Heart left ventricle (tissue), 16 donors: ENCODE measurements at places on chromosomes 11 and 22. TPM values are rescaled to one million over a fixed set of nuclear protein-coding genes. Genes with fewer than 3 reads are reported as not detected.
A peak's percentile ranks its signal among the peaks of the same experiment; 100 is the strongest.

DNA sequence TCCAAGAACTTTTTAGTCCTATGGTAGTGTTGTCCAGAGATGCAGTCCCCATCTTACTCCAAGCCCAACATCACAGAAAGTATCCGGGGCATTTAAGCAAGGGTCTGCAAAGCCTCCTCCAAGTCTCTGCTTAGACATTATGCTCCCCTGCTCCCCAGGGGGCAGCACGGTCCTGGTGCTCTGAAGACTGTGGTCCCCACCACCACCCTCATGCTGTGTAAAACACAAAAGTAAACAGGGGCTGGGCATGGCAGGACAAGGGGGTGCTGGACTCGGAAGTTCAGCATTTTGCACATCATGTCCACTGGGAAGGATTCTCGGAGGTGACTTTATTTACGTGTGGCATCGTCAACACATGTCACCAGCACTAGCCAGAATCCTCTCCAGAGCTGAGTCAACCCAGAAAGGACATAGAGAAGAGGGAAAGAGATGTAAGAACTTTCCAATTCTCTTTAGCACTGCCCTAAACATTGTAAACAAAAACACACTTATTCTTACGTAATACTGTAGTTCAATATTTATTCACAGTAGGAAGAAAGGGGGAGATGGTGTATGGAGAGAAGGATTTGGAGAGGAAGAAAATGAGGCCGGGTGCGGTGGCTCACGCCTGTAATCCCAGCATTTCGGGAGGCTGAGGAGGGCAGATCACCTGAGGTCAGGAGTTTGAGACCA lies 37.7 kb downstream of the TCIRG1 start:
- DNase-seq, result no peak

RBM14 gene
- polyA plus RNA-seq, result 34.3 TPM

- no peak for DNase-seq
These were observed 6.4 kb downstream of the ZNF70 start for GRCh38 chr22:23744485-23744884.

DNA sequence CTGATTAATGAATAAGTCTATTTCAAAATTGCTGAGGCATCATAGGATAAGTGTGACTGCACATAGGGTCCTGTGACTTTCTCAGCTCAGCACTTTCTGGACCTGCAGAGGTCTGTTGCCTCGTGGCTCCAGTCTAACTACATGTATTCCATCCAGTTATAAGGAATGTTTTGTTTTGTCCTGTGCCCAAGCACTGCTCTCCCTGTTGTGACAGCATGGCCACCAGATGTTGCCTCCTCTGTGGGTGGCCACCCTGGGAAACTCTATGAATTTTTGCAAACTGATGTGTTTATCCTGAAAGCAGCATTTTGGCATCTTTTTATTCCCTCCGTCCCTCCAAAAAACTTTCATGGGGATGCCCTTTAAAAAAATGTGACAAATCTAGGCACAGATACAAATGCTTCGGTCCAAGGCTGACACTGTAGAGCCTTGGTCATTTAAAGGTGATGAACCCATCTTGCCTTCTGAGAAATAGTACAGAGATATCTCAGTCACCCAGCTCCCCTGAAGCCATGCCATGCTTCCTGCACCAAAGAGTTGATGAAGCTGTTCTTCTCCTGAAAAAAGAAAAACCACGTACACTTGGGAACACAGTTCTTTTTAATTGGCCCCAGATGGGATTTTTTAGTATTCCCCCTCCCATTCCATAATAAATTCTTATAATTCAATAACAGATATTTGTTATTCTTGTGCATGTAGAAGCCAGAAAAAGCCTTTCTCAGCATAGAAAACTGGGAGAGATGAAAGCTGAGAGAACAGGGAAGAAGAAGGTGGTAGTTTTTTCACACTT lies 72.6 kb downstream of the CCDC34 start:
- no peak for DNase-seq

GRCh38 chr11:35919244-35919643 lies 24.6 kb upstream of the LDLRAD3 start:
- no peak for DNase-seq

DNA sequence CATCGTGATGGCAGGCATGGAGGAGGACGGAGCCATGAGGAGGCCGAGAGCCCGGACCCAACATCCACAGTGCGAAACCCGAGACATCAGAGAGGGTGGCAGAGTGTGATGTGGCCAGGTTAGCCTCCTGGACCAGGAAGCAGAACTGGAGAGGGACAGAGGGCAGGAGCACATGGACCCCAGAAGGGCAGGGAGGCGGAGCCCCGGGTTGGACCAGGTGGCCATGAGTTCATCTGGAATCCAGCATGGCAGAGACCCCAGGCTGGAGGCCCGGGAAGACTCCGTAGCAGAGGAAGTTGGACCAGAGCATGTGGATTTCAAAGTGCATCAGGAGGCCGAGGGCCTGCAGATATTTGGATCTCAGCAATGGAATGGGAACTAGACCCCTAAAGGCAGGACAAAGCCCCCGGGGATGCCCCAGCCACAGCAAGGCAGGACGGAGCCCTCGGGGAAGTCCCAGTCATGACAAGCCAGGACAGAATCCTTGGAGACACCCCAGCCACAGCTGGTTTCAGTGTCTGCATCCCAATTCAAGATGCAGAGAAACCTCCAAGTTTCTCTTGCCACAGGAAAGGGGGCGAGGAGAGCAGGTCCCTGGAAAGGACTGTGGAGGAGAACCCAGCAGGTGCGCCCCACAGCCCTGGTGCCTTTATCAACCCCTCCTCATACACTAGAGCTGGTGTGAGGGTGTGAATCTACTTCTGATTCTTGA lies 1393.4 kb downstream of the BRD1 start:
- DNase-seq, result no peak

CRYBB2 gene
- polyA plus RNA-seq, result not detected

GRCh38 chr11:62457478-62457877 lies 38.6 kb downstream of the SCGB1A1 start:
- no peak for DNase-seq

- DNase-seq, result peak; percentile 87
These were observed 56.4 kb downstream of the MYH9 start for GRCh38 chr22:36331306-36331911.

VPREB1 gene
- polyA plus RNA-seq, result not detected

- DNase-seq, result no peak
These were observed 204.8 kb downstream of the SWAP70 start for GRCh38 chr11:9868641-9869040.

SMTNL1 gene
- not detected for polyA plus RNA-seq
